HCT116 (cell line): ENCODE measurements at places on chromosomes 6 and 20. TPM values are rescaled to one million over a fixed set of nuclear protein-coding genes. Genes with fewer than 3 reads are reported as not detected.

DNA sequence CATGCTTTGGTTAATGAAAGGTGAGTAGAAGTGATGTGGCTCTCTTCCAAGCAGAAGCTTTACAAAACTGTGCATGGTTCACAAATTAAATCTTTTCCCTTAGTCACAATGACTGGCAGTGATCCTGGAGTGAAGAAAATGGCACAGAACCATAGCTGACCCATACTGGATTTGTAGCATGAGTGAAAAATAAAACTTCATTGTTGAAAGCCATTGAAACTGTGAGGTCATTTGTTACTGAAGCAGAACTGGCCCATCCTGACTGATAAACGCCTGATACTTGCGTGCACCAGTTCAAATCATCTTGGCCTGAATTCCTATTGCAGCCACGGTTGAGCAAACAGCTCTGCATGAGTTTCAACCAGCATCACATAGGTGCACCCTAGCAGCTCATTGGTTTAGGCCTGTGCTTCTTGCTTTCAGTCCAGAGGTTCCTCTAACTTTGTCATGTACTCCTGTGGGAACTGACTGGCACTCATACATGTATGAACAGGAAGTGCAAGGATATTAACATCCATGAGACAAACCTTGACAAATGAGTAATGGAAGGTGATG lies 40.5 kb downstream of the SAMD5 start:
- no peaks in the 10 kb centered on the region for H3K27me3 ChIP-seq
- no peak for DNase-seq
- H3K4me3 ChIP-seq: no peak overlapping the region
- no peak overlapping the region for H3K27ac ChIP-seq
- H3K4me1 ChIP-seq: no peaks in the 10 kb centered on the region
- H3K36me3 ChIP-seq: no peaks in the 10 kb centered on the region

TRAPPC3L gene
- not detected for total RNA-seq

HLA-DQA2 gene
- not detected for total RNA-seq

RCAN2 gene
- 0.57 TPM for total RNA-seq

GRCh38 chr6:53378208-53378607 lies 29.5 kb upstream of the ELOVL5 start:
- no peaks in the 10 kb centered on the region for H3K4me1 ChIP-seq
- no peak for DNase-seq

GRCh38 chr6:106122938-106123656 lies 37.0 kb downstream of the PRDM1 start:
- no peak overlapping the region for H3K4me3 ChIP-seq
- H3K4me1 ChIP-seq: peaks cover 22% of the 10 kb centered on the region
- H3K27ac ChIP-seq: no peak overlapping the region
- DNase-seq: no peak
- no peaks in the 10 kb centered on the region for H3K36me3 ChIP-seq

DNA sequence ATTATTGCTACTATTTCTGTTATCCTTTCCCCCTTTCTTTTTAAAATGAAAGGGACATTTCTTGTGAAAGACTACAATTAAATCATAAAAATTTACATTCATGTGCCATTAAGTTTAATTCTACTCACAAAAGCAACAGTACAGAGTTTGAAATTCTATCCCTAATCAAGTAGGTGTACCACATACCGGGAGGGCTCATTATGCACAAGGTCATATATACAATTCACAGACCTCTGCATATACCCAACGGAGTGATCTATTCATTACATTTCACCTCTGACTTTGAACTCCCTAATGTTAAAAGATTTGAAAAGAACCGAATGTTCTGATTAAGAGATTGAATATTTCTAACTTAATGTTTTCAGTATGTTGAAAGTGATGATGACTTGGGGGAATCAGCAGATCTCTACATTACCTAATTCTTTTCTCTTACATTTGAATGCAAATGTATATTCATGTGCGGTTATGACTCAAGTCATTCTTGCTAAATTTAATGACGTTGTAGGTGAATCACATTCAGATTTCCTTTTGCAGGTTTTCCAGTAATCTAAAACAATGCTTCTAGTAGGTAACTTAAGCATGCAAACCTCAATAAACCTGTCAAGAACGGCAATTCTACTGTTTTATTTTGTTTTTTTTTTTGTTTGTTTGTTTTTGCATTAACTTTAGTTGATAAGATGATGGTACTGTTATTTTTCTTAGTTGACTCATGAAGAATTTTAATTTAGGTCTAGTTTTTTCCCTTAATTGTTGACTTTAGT lies 7.3 kb downstream of the EYA4 start:
- no peaks in the 10 kb centered on the region for H3K36me3 ChIP-seq
- H3K27ac ChIP-seq: no peak overlapping the region
- H3K27me3 ChIP-seq: peaks cover 18% of the 10 kb centered on the region; the same call in 1 of the 2 replicates
- H3K4me1 ChIP-seq: no peaks in the 10 kb centered on the region
- no peak overlapping the region for H3K4me3 ChIP-seq

- no peaks in the 10 kb centered on the region for H3K27me3 ChIP-seq
- no peak for DNase-seq
- H3K36me3 ChIP-seq: no peaks in the 10 kb centered on the region
- H3K27ac ChIP-seq: no peak overlapping the region
- no peak overlapping the region for H3K4me3 ChIP-seq
- H3K4me1 ChIP-seq: peaks cover 13% of the 10 kb centered on the region
Measured at GRCh38 chr6:145151624-145152023, 583.7 kb downstream of the EPM2A start.

- DNase-seq: no peak
- H3K4me1 ChIP-seq: peaks cover 5% of the 10 kb centered on the region; the same call in 1 of the 2 replicates
- peak overlapping the region; percentile 92 for H3K4me3 ChIP-seq
- H3K36me3 ChIP-seq: no peaks in the 10 kb centered on the region
- H3K27me3 ChIP-seq: no peaks in the 10 kb centered on the region
Measured at GRCh38 chr6:75600768-75601167, 912 bp upstream of the SENP6 start.

- H3K4me3 ChIP-seq: no peak overlapping the region
- H3K27ac ChIP-seq: no peak overlapping the region
- H3K27me3 ChIP-seq: no peaks in the 10 kb centered on the region
- H3K36me3 ChIP-seq: no peaks in the 10 kb centered on the region
Measured at GRCh38 chr20:35151736-35152135, 4.6 kb upstream of the EDEM2 start.
